ENCODE measurements at places on chromosomes 5 and 9.

DNA sequence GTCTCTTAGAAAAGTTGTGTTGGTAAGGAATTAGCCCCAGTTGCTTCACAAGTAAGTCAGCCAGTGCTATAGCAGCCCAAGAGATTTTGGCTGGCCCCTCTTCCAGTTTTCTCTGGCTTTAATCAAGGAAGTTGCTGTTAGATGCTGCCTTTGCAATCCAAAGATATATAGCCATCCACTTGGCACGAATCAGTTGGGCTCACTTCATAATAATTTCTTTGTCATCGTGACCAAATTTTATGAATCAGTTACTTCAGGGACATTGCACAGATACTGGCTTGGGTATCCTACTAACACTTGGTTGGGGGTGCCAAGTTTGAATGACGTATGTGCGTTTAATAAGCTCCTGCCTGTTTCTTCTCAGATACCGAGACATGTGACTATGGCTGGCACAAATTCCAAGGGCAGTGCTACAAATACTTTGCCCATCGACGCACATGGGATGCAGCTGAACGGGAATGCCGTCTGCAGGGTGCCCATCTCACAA, 81.5 kb downstream of the VCAN start:
- peak; percentile 1 for DNase-seq

- no peak for DNase-seq
Measured at GRCh38 chr5:72093824-72094223, 13.5 kb upstream of the MAP1B start.

DNA sequence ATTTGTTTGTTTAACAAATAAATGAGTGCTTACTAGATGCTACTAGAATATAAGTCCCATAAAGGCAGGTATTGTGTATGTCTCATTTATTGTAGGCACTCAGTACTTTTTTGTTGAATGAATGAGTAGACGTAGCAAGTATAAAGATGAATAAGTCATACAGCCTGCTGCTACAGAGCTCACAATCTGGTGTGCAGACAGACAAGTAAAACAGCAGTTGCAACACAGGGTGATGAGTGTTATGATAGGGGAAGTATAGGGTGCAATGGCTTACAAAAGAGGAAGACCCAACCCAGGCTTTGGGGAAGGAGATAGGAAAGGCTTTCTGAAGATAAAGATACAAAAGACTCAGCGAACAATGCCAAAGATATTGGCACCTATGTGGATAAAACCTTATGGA, 47.7 kb downstream of the SH3RF2 start:
- no peak for DNase-seq

DNA sequence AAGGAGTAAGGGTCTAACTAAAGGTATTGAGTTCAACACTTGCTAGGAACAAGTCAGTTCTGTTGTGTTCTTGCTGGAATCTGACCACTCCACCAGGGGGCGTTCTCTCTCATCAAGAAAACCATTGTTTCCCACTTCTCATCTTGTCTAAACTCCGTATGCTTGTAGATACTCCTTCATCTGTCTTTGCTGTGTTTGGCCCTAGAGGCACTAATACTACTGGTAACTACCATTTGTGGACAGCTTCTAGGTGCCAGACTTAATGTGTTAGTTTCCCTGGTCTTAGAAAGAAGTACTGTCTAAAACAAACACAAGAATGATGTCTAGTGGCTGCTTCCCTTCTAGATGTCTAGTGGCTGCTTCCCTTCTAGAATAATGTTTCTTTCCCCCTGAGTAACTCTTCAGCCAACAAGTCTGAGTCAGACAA, 18.7 kb upstream of the PTPDC1 start:
- DNase-seq = peak; percentile 66

GRCh38 chr5:92907938-92908606, 672.9 kb downstream of the NR2F1-AS1 start:
- no peak for DNase-seq

DNA sequence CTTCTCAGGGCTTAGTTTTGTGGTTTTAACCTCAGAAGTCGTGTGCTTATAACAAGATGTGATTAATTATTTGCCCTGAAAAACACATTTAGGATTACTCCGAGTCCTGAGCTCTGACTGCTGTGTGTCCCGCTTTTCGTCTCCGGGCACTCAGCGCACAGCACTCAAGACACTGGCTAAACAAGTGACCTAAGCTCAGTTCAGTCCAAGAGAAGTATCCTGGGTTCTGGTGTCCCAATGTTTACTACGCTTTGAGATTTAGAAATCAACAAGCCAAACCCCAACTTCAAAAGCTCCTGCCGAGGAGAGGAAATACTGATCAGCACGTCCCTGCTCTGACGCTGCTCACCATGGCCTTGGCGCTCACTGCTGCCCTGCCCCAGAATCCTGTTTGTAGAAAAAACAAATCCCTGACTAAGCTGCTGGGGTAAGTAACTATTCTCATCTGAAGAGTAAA, 53.2 kb downstream of the IPPK start:
- DNase-seq = no peak

GRCh38 chr5:76642390-76643040, 19.3 kb upstream of the F2RL2 start:
- DNase-seq = no peak

- no peak for DNase-seq
Measured at GRCh38 chr9:127531676-127532075, 80.4 kb downstream of the LRSAM1 start.

DNA sequence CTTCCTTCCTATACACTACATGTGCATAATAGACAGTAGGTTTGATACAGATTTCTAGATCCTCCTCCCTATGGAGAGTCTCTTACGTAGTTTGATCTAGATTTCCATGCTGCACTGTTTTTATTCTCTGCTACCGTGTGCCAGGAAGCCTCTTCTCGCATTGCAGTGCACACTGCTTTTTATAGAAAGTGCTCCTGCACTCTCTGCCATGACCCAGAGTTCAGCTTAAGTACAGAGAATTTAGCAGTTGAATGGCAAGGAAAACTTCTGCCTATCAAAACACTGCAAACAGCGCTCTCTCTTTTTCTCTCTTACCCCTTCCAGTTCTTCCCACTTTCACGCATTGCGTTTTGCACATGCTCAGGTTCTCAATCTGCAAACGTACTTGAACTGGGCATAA, 187.4 kb downstream of the ARHGAP26 start:
- DNase-seq = peak; percentile 16

GRCh38 chr9:109192732-109193361, 25.8 kb upstream of the FRRS1L start:
- no peak for DNase-seq
